Amniotic stem cell (primary cell): ENCODE measurements at places on chromosomes 12 and 14.

- DNase-seq: no peak
These were observed 739.1 kb upstream of the ATXN7L3B start for GRCh38 chr12:73798523-73798922.

DNA sequence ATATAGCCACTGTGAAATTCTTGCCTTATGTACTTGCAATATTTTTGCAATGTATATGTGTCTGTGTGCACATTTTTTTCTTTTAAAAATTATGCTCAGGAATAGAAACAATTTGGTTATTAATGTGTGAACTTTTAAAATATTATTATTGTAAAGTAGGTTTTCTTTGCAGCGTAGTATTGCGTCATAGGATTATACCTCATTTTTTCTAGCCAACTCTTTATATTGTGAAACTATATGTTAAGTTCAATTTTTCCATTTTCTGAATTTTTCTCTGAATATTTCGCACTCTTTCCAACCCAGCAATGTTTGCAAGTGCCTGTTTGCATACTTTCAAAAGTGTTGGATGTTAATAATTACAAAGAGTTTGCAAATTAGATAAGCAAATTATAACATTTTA lies 471.6 kb upstream of the LMO3 start:
- no peak for DNase-seq

DNA sequence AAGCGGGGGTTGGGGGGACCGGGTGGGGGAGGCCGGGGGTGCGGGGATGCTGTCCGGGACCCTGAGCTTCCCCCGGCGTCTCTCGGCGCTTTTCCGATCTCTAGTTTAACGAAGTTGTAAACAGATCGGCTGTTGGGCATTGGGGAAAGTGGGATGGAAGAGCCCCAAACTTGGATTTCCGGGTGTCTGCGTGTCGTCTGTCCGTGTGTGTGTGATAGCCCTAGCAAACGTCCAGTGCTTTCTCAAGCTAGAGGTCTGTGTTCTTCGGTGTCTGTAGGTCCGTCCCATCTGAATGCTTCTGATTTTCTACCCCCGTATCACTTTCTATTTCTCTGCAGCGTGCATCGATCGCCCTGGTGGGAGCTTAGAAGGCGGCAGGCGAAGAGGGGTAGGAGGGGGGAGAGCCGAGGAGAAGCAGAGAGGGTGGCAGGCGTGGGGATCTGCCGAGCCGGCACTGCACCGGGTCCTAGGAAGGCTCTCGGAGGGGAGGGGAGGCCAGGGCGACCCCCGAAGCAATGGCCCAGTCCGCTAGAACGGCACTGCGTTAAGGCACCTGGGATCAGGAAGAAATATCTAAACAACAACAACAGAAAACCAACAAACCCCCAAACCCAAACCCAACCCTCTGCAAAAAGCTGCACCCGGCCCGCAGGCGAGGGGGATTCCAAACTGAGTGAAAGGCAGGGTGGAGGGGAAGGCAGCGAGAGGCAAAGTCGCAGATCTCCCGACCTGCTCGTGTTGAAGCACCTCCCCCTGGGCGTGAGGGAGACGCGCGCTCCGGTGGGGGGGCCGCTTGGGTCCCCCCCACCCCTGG lies 1.0 kb downstream of the KCNA1 start:
- DNase-seq: no peak

GRCh38 chr12:119804011-119804641 lies 73.0 kb downstream of the CIT start:
- peak; percentile 26 for DNase-seq

GRCh38 chr14:42804141-42804540 lies 1197.5 kb downstream of the LRFN5 start:
- DNase-seq: no peak

DNA sequence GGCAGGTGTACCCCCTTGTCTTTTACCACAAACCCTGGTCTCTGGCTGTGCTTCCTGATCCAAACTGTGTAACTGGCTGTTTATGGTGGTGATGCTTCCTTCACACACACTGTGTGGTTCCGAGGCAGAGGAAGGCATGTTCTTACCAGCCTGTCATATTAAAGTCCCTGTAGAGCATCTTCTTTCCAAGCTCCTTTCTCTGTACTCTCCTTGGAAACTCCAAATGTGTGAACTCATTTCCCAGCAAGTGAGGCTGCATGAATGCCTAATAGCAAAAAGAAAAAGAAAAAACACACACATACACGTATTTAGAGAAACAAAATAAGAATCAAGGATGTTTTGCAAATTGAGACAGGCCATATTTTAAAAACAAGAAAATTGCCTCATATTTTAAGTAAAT lies 214.9 kb downstream of the PPM1H start:
- no peak for DNase-seq

DNA sequence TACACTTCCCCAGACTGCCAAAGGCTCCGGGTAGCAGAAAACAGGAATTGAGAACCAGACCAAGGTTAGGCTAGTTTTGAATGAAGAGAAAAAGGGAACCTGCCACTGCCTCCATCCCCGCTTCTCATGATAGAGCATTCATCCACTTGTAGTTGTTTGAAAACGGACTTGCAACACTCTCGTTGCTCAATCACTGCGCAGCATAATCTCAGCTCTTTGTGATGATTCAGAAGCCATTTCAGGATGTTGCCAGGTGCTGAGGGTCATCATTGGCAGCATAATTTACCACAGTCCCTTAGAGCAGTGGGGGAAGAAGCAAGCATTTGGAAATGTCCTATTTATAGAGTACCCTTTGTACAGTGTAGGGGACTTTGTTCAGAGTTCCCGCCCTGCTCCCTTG lies 25.6 kb downstream of the KCNK13 start:
- no peak for DNase-seq

- no peak for DNase-seq
These were observed 118.3 kb upstream of the SCAF11 start for GRCh38 chr12:46108721-46109120.

GRCh38 chr12:115177899-115178298 lies 493.9 kb upstream of the TBX3 start:
- DNase-seq: no peak
